ENCODE measurements at places on chromosomes 12 and 14.

- no peak for DNase-seq
Observed at GRCh38 chr14:31357279-31357678, 63.1 kb downstream of the HEATR5A start.

DNA sequence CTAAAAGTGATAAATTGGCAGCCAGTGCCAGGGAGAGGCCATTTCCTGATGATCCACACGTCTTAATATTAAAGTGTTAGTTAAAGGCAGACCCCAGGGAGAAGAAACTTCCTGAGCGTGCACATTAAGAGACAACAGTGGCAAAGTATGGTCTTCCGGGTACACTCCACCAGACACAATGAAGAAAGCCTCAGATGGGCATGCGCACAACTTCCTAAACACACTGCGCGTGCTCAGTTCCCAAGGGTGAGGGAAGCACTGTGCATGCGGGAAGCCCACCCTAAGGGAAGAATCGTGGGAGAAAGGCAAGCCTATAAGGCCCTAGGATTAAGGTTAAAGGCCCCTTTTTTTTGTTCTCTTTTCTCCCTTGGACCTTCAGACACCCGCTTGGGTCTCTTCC lies 140.7 kb upstream of the CDKN3 start:
- no peak for DNase-seq

- no peak for DNase-seq
Observed at GRCh38 chr12:119783787-119784186, 93.3 kb downstream of the CIT start.

DNA sequence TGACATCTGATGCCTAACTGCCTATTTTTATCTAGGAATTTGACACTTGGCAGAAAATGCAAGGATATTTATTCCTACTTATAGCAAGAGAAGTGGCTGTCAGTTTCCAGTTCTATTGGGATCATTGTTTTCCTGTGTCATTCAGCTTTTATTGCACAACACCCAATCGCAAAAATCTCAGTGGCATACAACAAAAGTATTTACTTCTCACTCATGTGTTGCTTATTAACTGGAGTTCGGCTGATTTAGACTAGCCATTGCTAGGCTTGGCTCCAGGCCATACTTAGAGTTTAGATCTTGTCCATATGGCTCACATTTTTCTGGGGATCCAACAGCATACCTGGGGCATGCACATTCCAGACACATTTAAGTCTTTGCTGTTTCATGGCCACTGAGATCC lies 218.6 kb upstream of the SYT1 start:
- no peak for DNase-seq

DNA sequence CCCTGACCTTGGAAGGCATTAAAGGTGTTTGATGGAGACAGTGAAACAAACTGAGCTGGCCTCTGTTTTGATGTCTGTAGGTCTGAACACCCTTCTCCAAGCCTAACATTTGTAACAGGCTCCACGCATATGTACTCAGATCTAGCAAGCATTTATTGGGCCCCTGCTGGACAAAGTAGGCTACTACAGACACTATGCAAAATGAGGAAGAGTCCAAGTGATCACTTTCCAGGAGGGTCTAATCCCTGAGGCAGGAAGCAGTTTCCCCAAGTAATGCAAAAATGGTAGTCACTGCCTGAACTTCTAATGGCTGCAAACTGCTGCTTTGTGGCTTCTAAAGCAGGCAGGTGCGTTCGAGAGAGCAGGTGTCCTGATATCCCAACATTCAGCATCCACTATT lies 405.8 kb downstream of the MED13L start:
- DNase-seq = no peak

DNA sequence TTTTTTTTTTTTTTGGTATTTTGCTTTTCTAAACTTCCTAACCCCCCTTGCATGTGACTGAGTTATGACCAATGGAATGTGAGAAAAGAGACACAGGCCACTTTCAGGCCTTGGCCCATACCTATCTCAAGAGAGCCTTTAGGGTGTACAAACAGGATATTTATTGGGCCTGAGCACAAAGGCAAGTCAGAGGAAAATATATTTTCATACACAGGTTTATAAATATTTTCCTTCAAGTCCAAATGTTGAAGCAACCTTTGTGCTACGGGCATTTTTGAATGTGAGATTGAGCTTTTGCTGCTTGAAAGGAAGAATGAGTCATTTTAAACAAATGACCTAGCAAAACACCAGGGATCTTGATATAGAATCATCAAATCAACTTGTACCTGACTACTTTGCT lies 228.6 kb upstream of the E2F7 start:
- DNase-seq = no peak

- DNase-seq = no peak
Observed at GRCh38 chr12:10175846-10176636, 2.8 kb upstream of the TMEM52B start.

DNA sequence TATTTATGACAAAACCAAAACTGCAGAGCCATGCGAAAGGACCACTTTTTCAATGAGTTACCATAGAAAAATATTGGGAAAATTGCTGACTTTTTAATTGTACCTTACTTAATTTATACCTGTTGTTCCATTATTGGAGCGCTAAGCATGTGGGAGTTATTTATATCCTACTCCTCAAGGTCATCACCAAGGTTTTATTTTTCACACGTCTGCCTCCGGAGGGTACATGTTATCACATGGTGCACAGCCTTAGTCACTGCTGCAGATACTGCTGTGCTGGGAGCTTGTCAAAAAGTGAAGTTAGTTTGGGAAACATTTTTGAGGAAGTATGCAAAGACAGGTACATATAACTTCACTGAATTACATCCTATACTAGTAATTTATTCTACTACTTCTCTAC lies 1444.3 kb downstream of the AACS start:
- no peak for DNase-seq

DNA sequence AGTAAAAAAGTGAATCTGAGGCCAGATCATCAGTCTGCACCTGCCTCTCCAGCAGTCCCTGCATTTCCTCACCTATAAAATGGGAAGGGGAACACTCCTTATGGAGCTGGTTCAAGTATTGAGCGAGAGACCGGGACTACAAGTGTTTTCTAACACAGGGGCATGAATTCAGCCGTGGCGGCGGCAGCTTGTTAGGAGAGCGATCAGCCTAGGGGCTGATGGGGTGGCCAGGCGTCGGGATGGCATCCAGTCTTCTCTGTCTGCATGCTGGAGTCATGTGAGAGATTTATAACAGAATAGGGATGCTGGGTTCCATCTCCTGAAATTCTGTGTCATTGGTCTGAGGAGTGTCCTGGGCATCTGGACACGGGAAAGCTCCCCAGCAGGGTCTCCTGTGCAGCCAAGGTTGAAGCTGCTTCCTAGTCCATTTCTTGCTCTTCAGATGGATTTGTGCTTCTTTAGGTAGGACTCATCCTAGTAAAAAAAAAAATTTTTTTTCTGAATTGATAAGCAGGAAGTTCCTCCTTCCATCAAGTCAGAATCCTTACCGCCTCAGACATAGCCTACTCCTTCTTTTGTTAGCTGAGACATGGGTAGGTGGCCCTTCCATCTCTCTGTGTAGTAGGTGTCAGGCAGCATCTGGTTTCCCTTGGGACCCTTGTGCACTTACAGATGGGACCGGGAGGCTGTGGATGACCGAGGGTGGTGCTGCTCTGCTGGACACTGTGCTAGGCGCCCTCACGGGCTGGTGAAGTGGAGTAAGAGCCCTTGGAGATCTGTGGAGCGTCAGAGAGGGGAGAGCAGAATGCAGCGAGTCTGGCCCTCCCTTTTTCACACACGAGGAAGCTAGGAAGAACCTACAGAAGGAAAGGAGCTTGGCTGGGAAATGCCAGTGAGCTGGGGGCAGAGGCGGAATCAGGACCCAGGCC lies 146.7 kb downstream of the TSPAN9 start:
- no peak for DNase-seq

- no peak for DNase-seq
Observed at GRCh38 chr14:32312010-32312331, 17.1 kb upstream of the AKAP6 start.

- DNase-seq = no peak
Observed at GRCh38 chr12:25364529-25365339, 114.0 kb upstream of the KRAS start.

DNA sequence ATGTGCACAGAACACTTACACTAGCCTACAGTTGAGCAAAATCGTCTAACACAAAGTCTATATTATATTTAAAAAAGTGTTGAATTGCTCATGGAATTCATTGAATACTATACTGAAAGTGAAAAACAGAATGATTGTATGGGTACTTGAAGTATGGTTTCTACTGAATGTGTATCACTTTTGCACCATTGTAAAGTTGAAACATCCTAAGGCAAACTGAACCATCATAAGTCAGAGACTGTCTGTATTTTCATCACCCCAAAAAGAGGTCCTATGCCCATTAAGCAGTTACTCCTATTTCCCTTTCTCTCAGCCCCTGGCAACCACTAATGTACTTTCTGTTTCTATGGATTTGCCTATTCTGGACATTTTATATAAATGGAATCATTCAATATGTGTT lies 4.4 kb upstream of the AMIGO2 start:
- DNase-seq = no peak

DNA sequence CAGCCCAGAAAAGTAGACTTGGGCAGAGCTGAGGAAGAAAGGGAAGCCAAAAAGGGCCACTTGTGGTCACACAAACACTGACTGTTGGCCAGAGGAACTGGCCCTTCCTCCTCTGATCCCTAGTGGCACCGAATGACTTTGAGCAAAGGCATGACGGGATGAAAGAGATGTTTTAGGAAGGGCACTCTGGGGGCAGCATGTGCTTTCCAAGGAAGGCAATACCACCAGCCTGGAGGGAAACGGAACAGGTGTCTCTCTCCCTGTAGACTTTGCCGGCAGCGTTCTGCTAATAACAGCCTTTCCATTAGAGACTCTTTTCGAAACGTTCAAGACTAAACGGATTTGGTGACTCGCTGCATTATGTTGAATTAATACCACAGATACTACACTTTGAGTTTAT lies 12.3 kb upstream of the FBXO21 start:
- DNase-seq = no peak

DNA sequence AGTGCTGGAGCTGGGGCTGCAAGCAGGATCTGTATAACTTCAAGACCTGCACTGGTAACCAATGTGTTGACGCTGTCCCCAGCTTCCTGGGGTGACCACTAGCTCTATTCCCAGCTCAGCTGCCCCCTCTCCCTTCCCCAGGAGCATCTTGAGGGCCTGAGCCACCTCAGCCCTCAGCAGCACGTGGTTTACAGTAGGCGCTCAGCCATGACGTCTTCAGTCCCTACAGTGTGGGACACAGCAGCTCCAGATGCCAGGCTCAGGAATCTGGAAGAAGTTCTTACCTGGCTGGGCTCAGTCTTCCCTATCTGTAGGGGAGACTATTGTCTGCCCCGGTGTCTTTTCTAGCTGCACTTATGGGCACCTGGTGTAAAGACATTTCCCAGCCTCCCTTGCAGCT lies 8.6 kb downstream of the SDS start:
- DNase-seq = no peak

DNA sequence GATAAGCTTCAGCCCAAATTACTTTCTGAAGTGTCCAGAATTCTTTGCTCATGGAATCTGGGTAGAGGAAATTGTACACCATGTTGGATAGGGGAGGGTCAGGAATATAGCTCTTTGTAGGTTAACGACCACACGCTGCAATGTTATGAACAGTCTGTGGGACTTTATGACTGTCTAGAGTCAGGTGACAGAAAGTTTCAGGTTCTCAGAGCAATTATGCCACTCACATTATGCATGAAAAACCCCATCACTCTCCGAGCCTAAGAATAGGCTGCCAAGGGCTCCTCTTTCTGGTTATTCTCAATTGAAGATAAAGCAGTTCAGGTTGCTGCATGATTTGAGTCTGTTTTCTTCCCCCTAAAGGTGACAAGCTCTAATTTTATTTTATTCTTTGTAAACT lies 430.9 kb downstream of the ATP23 start:
- no peak for DNase-seq

DNA sequence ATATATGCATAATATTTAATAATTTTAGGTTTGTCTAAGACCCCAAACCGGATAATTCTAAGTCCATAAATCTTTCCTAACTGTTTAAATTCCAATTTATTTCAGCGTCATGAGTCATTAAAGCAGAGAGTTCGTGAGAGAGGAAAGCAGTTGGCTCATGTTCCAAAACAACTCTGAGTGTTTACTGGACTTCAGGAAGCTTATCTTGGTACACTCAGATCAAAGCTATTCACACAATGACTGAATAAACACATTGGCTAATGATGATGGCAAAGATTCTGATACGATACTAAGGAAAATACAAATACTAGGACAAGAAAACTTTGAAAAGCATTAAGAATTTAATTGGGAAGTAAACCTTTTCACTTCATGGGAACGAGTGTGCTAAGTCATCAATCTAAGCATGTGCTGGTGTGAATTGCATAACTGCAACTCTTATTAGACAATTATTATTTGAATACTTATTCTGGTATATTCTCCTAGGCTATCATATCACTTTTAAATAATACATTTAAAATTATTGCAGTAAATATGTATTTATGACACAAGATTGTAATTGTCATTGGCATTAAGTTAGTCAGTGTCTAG lies 34.8 kb upstream of the CLEC14A start:
- DNase-seq = no peak

DNA sequence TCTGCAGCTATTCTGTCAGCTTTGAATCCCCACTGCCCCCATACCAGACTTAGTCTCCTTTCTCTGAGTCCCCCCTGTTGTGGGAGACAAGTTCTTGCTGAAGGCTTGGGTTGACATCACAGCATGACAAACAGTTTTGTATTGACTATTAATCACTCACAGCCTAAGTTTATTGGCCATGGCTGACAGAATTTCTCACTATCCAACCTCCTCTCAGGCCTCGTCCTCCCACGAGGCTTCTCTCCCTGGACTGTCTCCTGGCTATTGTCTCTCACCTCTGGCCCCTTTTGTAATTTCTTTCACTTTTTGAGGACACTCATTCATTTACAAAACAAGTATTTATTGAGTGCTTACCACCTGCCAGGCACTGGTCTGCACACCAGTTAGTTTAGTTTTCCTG lies 35.2 kb upstream of the DCD start:
- DNase-seq = no peak

GRCh38 chr14:91830777-91831176 lies 36.6 kb downstream of the TC2N start:
- no peak for DNase-seq

DNA sequence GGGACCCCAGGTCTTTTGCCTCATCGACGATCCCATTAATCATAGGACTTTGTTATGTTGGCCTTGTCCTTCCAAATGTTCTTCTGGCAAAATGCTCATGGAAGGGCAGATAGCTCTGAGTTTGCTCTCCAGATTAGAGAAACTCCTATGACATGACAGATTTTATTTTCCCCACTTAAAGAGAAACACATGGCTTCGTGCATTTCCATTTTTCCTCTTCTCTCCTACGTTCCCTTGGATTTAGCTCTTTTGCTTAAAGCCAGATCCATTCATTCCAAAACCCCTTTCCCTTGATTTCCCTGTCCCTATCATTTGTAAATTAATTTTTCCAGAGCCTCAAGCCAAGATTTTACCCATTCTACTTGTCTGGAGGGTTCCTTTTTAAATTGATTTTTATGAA lies 2.9 kb downstream of the PRIMA1 start:
- DNase-seq = no peak

DNA sequence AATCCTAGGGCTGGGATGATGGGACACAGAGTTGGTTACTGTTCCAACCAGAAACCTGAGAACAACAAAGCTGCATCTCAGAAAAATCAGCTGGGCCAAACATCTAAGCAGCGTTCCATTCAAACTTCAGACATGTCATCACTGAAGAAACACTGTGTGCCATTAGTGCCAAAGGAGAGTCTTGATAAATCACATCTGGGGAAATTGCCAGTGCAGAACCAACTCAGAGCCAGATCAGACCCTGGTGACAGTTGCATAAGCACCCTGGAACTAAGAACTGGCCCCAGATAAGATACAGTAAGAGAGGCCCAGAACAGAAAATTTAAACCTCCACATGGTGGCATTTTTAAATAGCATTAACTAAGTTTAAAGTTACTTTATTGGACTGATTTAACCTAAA lies 482.8 kb downstream of the PRKD1 start:
- no peak for DNase-seq
